ENCODE measurements at places on chromosomes 5 and 9.

GRCh38 chr5:115186794-115187193 is 17.1 kb upstream of the TRIM36 start:
- DNase-seq = no peak

DNA sequence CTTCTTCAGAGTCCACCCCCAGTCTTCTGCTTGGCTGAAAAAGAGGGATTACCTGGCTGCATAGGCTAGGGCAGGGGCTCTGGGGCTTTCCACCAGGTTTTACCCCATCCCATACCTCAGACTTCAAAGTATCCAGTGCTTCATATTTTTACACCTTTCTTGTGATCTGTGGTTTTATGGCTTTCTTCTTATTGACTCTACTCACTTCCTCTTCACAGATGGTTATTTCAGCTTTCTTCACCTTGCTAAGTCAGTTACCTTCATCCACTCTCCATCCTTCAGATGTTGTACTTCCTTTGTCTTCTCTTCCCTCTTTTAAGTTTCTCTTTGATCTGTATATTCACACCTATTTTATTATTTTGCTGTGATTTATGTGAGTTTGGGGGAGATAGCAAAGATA is 104.3 kb downstream of the GRIA1 start:
- no peak for DNase-seq

- no peak for DNase-seq
These were observed 68.5 kb downstream of the BNC2 start for GRCh38 chr9:16801871-16802466.

DNA sequence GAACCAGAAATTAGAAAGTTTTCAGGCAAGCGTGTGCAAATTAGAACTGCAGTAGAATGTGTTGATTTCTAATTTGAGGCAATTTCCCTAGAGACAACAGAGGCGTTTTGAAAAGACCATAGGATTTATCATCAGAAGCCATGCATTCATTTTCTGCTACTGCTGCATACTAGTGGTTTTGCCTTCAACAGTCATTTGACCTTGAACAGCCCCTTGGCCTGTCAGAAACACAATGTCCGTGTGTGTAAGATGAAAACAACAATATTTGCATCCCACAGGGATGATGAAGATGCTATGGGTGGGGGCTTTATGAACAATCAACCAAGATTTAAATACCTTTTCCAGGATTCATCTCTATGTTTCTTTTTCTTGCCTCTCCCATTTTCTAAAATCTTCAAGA is 73.7 kb downstream of the PDE4D start:
- no peak for DNase-seq

GRCh38 chr5:131595088-131596033 is 39.7 kb downstream of the RAPGEF6 start:
- no peak for DNase-seq

DNA sequence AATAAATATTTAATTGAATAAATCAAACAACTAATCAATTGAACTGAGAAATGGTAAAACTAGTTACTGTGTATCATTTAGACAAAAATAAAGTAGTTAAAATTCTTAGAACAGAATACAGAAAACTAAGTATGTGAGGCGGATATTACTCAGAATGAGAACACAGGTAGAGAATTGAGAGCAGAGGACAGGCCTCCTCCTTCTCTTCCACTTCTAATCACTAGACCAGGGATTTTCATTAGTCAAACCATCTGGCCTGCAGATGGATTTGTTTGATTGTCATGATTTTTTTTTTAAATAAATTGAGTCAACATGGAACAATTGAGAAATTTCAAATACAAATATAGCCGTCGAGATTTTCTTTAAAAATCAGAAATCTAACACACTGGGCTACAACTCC is 198.6 kb upstream of the HMHB1 start:
- DNase-seq = no peak

GRCh38 chr5:102542057-102542456 is 43.3 kb upstream of the SLCO6A1 start:
- DNase-seq = no peak

Measured in kidney capillary endothelial cell (primary cell).